ENCODE measurements at places on chromosomes 2 and 18.

GRCh38 chr2:217994776-217995274 lies 8.0 kb downstream of the TNS1 start:
- peak; percentile 73 for DNase-seq

GRCh38 chr2:23042216-23042906 lies 342.6 kb upstream of the KLHL29 start:
- no peak for DNase-seq

DNA sequence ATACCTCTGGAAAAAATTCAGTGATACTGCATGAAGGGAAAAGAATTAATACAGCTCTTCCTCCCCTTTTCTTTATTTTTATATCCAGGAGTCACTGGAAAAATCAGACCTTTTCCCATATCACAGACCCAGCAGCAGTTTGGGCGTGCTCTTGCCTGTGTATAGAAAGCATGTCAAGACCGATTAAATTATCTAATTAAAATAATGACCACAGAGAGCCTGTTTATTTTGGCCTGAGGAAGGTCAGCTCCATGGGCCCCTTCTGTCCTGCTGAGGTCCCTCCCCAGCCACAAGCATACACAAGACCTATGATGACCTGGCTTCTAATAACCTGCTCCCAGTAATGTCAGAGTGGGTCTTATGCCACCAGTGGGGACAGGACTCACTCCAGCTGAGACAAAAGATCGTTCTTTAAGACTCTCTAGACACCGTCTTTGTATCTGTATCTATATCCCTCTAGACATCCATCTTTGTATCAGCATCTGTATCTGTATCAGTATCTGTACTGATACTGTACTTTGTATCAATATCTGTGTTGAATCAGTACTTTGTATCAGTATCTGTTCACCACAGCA lies 147.8 kb downstream of the VAPA start:
- no peak for DNase-seq

- DNase-seq, result no peak
These were observed 2786.5 kb downstream of the RPIA start for GRCh38 chr2:91477731-91478672.

- DNase-seq, result no peak
These were observed 1167.5 kb upstream of the ACVR2A start for GRCh38 chr2:146677280-146677679.

- no peak for DNase-seq
These were observed 9.1 kb downstream of the CNNM4 start for GRCh38 chr2:96769814-96770213.

DNA sequence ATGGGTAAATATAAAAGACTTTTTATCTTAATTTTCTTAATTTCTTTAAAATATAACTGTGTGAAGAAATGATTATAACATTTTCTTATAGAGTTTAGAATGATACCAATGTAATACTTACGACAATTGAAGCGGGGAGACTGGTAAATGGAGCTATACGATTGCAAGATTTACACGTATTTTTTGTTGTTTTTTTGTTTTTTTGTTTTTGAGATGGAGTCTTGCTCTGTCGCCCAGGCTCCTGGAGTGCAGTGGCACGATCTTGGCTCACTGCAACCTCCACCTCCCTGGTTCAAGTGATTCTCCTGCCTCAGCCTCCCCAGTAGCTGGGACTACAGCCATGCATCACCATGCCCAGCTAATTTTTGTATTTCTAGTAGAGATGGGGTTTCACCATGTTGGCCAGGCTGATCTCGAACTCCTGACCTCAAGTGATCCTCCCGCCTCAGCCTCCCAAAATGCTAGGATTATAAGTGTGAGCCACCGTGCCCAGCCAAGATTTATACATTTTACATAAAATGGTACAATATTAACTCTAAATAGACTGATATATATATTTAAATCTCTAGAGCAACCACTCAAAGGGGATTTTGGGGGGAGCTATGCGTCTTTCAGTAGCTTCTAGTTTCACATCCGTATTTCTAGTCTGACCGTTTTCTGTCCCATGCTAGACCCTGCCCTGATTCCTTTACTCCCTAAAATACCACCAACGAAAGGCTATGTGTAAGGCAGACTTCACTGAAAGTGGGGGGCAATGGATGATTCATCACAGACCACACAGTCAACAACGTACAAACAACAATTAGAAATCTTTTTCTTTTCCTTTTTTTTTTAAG lies 28.2 kb upstream of the ATG16L1 start:
- DNase-seq, result no peak

Measured in renal cortical epithelial cell (primary cell).